Activated CD4-positive, alpha-beta T cell treated with anti-CD3 and anti-CD28 coated beads, Interleukin-2, Interleukin-6, amounts not matched to agents 100 ng/mL and 50 ng/mL, durations not matched to agents 16 hours and 8 hours (primary cell): ENCODE measurements at places on chromosomes 13 and 19.

- DNase-seq = peak; percentile 99
Measured at GRCh38 chr19:2944775-2945574, at the start of gene ZNF77. Gene ZNF77, minus strand, starts transcription at chr19:2944971. Its CDS starts 131 bp downstream, at chr19:2944840.

- DNase-seq = no peak
Measured at GRCh38 chr13:66347486-66348117, 882.5 kb downstream of the PCDH9 start.

DNA sequence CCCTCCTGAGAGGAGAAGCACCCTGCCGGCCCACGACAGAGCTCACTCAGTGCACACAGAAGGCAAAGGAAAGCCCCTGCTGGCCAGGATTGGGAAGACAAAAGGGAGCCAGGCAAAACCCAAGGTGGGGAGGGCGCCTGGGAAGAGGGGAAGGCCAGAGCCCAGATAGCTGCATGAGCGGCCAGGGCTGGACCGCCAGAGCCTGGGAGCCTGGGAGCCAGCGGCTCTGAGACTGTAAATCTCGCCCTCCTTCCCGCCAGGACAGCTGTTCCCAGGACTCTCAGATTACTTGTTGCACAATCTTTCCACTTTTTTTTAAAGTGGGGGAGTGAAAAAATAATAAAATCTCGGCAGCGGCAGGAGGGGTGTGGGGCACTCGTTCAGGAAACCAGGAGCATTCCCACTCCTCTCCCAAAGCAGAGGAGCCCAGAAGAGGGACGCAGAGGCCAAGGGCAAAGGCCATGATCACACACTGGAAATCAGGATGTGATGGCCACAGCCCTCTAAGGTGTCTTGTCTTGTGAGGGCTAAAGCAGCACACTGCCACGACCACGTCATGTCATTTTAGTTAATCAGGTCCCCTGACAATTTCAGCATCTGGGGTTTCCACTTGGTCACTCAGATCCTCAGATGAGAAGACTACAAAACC is 19.6 kb upstream of the EPHX3 start:
- DNase-seq = no peak

DNA sequence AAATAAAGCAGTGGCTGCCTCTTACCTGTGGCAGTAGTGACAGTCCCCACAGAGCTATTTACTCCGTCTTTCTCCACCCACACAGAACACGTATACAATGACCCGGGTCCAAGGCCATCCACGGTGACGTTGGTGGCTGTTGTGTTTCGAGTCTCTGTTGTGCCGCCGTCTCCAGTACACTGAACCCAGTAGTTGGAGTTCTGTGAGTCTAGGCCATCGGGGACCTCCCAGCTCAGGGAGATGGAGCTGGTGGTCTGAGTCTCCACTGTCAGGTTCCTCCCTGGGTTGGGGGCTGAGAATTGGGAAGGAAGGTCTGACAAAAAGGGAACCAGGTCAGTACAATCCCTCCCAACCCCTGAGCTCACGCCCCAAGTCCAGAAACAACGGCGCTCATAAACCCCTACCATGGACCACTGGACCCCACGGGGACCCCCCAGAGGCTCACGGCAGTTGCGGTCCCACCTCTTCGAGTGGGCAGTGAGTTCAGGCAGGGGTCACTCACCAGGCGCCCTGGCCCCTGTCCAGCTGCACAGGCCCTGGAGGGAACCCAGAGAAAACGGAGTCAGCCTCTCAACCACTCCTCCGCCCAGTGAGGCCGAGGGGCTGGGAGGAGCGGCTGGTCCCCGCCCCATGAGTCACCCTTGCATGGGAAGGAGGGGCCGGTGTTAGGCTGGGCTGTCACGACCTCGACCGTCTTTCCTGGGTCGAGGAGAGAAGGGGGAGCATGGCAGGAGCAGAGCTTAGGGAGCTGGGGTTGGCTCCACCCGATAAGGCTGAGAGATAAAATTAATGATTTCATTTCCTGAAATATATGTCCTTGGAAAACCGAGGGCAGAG is 2.4 kb downstream of the PTPRH start:
- peak; percentile 50 for DNase-seq

GRCh38 chr19:10288662-10289166 is 1.0 kb upstream of the ICAM5 start:
- peak; percentile 66 for DNase-seq

DNA sequence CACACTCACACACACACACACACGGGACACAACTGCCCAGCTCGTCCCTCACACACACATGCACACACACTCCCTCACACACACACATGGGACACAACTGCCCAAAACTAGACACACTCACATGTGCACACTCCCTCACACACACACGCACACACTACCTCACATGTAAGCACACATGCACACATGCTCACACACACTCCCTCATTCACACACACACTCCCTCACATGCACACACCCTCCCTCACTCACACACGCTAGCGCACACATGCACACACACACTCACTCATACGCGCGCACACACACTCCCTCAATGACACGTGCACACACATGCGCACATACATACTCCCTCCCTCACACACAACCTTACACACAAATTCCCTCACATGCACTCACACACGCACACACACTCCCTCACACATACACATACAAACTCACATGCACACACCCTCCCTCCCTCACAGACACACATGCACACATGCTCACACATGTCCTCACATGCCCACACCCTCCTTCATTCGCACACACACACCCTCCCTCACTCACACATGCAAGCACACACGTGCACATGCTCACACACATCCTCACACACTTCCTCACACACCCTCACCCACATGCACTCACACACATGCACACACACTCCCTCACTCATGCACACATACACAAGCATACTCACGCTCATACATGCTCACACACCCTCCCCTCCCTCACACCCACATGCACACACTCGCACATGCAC is 9.0 kb upstream of the RASA3 start:
- no peak for DNase-seq

DNA sequence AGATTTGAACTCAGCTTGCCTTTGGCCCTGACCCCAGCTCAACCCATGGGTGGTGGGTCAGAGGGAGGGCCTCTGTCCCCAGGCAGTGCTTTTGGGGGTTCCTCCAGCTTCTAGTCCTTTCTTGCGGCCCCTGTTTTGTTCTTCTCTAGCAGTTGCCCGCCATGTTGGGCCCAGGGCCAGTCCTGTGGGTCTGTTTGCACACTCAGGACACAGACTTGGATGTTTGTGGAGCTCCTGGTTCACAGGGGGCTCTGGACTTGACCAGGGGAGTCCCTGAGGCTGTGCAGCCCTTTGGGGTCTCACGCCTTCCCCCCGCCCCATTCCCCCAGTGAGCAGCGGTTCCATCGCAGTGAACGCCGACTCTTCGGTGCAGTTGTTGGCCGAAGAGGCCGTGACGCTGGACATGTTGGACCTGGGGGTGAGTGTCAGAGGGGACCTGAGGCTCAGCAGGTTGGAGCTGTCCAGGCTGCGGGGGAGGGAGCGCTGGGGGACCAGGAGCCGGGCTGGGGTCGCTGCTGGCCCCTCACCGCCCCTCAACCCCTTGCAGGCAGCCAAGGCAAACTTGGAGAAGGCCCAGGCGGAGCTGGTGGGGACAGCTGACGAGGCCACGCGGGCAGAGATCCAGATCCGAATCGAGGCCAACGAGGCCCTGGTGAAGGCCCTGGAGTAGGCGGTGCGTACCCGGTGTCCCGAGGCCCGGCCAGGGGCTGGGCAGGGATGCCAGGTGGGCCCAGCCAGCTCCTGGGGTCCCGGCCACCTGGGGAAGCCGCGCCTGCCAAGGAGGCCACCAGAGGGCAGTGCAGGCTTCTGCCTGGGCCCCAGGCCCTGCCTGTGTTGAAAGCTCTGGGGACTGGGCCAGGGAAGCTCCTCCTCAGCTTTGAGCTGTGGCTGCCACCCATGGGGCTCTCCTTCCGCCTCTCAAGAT is 2.5 kb downstream of the ATP5F1D start:
- DNase-seq = peak; percentile 88

DNA sequence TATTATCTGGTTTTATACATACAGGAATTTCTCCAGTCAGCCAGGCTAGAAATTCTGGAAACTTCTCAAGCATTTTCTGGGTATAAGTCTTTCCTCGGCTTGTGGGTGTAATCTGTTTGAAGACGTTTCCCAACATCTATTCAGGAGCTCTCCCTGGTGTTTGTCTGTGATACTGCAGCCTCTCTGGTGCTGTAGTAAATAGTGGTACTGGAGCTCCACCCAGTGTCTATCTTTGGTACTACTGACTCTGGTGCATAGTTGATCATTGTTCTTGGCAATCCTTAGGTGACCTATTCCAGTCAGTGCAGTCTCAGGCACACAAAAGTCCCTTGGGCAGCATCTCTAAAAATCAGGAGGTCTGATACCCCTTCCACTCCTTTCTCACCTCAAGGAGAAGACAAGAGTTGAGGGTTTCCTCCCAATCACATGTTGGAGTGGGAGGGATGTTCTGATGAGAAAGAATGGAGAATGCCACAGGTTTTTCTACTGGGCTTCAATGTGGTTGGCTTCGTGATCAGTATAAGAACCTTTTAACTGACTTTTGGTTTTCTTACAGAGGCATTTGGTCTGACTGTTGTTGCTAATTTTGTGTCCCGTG is 115.5 kb downstream of the CYSLTR2 start:
- DNase-seq = peak; percentile 93

DNA sequence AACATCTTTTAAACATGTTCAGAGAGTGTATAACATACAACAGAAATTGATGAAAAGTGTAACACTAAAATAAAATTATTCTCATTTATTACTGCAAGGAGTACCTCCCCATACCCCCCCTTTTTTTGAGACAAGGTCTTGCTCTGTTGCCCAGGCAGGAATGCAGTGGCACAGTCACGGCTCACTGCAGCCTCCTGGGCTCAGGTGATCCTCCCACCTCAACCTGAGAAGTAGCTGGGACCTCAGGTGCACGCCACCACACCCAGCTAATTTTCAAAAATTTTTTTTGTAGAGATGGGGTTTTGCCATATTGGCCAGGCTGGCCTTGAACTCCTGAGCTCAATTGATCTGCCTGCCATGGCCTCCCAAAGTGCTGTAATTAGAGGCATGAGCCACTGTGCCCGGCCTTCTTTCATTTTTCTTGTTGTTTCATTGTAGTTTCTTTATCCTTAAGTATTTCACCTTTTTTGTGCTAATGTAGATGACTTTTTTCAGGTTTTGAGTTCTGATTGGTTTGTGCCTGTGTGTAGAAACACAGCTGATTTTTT is 28.3 kb downstream of the GATAD2A start:
- no peak for DNase-seq
